GM04503 (cell line): ENCODE measurements at places on chromosomes 11 and 22.

GRCh38 chr11:128904656-128905344, 13.6 kb downstream of the KCNJ5 start:
- no peak for DNase-seq

DNA sequence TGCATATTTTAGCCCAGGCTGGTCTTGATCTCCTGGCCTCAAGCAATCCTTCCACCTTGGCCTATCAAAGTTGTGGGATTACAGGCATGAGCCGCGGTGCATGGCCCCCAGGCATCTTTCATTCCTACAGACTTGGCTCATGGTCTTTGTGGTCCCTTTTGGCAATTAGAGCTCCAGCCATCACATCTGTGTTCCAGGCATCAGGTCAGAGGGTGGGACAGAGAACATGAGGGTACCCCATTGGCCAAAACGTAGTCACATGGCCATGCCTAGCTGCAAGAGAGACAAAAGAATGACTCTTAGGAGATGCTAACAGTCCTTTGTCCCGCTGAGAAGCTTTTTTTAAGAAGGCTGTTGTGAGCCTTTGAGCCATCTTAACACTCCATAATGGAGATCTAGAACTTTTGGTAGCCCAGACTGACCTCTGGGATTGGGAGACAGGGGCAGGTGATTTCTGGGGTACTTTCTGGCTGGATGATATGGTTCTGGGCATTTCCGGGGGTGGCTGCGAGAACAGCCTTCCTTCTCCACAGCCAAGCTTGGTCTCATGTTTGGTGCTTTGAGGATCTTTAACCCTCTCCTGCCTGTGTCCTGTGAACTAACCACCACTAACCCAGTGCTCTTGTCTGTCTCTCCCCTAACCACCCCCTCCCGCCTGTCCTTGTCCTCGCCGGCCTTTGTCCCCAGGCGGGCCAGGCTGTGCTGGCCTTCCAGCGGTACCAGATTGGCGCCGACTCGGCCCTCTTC, 18.4 kb upstream of the TAB1 start:
- no peak for DNase-seq

DNA sequence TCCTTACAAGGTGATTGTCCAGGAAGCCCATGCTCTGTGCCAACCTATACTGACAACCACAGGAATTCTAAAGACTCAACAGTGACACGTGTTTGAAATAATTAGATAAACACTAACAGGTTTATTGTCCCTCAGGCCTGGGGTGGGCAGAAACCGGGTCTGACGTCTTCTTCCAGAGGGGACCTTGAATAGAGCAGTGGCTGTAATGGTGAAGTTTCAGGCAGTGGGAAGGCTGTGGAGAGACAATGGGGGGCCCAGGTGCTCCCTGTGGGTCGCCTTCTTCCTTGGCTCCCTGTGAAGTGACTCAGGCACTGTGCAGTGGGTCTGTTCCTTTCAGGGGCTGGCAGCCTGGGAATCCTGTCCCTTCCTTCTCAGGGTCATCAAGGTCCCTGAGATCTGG, 54.6 kb downstream of the OTOG start:
- no peak for DNase-seq

GRCh38 chr22:47052236-47053012, 290.0 kb downstream of the TBC1D22A start:
- DNase-seq: no peak

DNA sequence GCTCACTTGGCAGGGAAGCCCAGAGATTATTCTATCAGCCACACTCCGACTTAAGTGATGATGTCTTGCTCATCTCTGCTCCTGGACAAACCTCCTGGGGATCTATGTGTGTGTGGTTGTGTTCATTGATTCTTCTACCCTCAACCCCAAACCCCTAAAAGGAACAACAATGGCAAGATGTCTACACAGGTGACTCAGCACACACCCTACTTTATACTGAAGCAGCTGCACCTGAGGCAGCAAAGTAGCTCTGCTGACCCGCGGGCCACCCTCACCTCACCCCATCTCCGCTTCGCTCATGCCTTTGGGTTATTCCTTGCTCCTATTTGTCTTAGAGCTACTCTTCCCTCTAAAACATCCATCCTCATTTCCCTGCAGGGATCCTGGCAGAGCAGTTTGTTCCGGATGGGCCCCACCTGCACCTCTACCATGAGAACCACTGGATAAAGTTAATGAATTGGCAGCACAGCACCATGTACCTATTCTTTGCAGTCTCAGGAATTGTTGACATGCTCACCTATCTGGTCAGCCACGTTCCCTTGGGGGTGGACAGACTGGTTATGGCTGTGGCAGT, 38.7 kb downstream of the TMEM45B start:
- DNase-seq: no peak

DNA sequence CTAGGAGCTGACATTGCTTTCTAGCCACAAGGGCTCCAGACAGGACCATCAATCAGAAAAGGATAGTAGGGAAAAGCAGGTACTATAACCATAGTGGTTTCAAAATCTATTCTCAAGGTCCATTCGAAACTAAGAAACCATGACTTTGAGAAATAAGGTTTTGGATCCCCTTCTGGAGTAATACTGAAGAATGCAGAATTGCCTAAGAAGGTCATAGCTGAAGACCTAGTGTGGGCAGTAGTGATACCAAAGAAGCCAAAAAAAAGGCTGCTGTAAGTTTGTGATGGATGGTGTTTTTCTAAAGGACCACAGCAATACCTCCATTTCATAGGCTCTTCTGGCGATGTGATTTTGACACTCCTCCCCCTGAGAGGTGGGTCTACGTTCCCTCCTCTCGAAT, 163.1 kb downstream of the MAML2 start:
- no peak for DNase-seq

- DNase-seq: no peak
Measured at GRCh38 chr11:32874132-32874531, 18.5 kb upstream of the QSER1 start.

DNA sequence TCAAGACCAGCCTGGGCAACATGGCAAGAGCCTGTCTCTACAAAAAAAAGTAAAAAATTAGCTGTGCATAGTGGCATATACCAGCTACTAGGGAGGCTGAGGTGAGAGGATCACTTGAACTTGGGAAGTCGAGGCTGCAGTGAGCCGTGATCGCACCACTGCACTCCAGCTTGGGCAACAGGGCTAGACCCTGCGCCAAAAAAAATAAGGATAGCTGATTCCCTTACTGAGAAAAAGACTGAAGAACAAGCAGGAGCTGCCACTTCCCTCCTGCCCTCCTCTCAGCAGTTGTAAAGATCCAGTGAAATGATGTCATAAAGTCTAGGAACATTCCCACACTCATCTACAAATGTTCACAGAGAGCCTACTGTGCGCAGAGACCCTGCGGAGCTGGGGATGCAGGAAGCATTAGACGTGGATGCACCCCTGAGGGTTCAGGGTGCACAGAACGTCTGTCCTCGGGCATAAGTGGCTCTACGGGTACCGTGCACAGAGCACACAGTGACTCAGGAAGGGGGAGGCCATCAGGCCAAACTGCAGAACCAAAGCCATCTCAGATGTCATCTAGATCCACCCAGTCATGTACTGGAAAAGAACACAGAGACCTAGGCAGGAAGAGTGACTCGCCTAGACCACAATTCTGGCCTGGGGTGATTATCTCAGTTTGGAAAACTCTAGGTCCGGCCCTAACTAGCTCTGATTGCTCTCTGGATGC, 11.7 kb downstream of the SEC14L2 start:
- DNase-seq: no peak

GRCh38 chr22:29679316-29679715, 40.5 kb upstream of the CABP7 start:
- no peak for DNase-seq

GRCh38 chr11:68889948-68890446, 13.6 kb downstream of the MRPL21 start:
- peak; percentile 80 for DNase-seq
